AG10803 (cell line): ENCODE measurements at places on chromosomes 1 and 21.

DNA sequence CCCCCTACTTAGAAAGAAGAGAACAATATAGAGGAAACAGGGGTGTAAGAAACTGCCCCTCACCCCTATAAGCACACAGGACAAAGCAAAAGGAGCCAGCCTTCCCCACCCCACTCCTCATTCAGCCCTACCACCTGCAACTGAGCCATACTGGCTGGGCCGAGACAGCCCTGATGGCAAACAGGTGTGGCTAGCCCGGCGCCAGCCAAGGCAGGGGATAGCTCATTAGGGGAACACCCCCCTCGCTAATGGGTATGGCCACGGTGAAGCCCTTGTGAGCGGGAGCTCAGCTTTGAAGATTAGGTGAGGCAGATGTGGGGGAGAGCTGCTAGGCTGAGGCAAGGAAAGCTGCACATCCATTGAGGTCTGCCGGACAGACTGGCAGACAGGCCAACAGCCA lies 65.5 kb downstream of the ERI3 start:
- DNase-seq: no peak

GRCh38 chr1:7077136-7077535 lies 291.9 kb downstream of the CAMTA1 start:
- DNase-seq: no peak

- no peak for DNase-seq
Observed at GRCh38 chr21:18000981-18001686, 182.0 kb upstream of the C21orf91 start.

DNA sequence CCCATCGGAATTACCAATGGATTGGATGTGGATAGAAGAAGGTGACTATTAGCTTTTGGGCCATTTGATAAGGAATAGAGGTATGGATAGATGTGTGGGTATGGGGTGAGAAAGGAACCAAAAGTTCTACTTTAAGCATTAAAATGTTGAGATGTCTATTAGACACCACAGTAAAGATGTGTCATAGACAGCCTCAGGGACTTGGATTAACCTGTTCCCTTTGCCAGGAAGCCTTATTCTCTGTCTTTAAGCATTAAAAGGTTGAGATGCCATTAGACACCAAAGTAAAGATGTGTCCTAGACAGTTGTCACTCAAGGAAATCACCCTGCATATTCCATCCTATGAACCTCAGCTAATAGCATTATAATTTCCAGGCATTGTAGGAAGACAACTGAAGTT lies 11.0 kb upstream of the DENND1B start:
- DNase-seq: no peak

DNA sequence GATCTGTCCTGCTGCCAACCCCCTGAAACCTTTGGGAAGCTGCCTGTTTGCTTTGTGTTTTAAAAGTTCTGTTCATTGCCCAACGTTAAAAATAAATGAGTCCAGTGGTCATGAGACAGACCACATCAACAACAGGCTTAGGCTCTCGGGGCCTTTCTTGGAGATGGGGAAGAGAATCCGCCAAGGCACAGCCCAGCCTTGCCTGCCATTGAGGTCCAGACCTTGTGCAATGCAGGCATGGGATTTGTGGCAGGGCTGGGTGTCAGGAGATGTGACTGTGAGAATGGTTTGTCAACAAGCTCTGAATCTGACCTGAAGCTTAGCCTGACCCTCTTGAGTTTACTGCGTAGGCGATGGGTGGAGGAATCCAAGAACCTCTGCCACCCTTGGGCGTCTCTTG lies 4.2 kb downstream of the SPSB1 start:
- no peak for DNase-seq

GRCh38 chr1:23793018-23793781 lies 2.3 kb downstream of the LYPLA2 start:
- DNase-seq: peak; percentile 34

DNA sequence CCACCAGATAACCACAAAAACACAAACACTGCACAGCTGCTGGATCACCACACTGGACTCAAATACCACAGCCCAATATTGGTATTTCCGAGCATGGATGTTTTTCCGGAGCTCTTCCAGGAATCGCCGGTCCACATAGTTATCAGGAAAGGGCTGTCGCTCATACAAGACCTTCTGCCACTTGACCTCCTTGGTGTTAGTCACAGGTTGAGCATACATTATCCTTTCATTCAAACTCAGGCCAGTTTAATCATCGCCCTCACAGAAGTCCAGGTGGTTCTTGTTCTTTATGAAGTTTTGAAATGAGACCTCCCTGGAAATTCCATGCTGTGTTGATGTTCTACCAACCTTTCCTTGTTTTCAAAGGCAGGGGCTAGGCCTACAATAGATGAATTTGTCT lies 1.5 kb downstream of the PIGC start:
- no peak for DNase-seq

GRCh38 chr1:27940297-27940696 lies 5.5 kb downstream of the SMPDL3B start:
- DNase-seq: peak; percentile 31

DNA sequence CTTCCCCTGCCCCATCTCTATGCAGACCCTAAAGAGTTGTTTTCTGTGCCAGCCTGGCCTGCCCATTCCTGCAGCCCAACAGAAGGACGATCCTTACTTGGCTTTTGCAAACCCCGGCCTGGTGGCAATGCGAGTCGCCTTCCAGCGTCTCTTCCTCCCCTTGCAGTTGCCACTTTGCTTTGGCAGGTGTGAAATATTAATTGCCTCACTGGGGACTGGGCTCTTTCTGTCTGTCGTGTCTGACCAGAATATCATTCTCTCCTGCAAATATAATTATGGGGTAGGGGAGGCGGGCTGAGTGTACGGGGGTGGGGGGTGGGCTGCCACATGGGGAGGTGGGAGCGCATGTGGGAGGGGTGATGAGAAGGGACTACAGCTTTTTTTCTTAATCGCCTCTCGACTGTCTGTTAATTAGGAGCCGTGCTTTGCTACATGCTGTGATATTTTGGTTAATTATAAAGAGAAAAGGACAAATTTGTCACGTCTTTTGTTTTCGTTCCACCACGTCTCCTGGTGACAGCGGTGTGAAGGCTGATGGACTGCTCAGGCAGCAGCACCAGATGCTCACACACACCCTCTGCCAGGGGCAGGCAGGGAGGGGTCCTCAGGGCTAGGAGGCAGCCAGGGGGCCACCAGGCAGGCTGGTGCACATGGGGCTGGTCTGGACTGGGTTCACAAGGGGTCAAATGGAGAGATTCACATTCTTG lies 80.1 kb upstream of the CD34 start:
- DNase-seq: no peak

DNA sequence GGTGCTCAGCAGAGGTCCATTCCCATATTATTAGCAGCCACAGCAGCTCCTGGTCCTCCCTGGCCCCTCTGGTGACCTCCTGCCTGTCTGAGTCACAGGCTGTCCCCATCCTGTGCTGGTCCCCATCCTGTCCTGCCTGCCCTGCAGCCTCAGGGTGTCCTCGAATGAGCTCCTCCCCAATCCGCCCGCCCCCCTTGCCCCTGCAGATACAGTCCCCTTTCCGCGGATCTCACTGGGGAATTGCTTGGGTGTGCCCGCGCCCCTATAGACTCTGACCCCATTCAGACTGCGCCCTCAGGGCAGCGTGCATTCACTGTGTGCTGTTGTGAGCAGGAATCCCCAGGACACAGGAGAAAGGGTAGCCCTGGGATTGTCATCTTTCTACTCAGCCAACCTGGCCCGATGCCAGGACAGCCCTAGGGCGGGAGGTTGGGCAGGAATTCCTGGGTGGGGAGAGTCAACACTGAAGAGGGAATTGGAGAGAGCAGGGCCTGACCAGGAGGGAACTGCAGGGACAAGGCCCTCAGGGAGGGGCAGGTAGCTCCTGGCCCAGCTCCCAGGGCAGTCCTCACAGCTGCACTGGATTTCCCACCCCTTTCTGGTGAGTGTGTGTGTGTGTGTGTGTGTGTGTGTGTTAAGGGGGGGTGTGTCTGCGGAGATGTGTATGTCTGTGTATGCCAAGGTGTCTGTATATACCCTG lies 1.1 kb upstream of the GUCA2A start:
- DNase-seq: no peak

DNA sequence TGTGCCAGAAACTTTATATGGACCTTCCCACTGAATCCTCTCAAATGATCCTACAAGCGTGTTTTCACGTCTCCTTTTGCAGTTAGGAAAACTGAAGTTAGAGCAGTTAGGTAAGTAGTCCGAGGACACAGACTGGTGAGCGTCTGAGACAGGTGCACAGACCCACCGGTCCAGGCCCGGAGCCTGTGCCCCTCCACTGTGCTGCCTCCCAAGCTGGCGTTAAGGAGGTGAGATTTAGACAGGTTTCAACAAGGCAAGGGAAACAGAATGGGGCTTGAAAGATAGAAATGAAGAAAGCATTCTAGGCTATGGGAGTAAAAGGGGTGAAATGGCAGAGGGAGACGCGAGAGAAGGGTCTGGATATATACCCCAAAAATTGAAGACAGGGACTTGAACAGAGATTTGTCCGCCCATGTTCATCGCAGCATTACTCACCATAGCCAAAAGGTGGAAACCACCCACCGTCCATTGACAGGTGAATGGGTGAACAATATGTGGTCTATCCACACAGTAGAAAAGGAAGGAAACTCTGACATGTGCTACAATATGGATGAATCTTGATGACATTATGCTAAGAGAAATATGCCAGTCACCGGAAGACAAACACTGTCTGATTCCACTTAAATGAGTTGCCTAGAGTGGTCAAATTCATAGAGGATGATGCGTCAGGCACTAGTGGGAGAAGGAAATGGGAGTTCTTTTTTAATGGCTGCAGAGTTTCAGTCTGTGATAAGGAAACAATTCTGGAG lies 15.7 kb upstream of the PKP1 start:
- DNase-seq: peak; percentile 63

DNA sequence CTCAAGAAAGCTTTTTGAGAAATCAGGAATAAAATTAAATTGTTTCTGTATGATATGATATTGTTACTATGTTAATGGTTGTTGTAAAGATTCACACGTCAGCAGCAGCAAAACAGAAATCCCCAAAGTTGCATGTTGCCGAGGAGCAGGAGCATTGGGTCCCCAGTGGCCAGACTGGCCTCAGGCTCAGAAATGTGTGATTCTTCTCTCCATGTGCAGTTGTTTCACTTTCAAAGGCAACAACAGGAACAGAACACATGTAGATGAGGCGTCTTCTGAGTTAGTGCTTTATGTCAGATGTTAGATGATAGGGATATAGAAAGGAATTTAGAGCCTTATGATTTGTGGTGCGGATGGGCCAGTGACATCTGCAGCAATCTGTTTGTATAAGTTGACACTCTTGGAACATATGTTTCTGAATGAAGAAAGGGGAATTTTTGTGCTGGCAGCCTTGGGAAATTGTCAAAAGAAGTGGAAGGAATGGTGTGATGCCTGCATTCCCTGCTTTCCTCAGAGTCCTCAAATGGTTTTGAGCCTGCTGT lies 2.1 kb upstream of the TTLL7 start:
- no peak for DNase-seq

DNA sequence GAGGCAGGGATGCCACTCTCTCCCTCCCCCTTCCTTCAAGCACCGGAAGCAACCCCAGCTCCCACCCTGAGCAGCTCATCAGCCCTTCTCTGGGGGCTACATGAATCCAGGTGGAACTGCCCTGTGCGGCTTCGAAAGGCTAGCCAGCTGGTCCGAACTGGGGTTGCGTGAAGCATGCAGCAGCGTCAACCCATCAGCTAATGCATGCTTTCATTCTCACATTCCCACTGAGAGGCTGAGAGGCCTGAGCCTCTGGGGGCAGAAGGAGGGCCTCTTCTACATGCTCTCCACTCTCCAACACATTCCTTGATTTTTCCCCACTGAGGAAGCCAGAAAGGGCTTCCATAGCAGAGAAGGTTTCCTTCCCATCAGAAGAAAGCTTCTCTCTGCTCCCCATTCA lies 5.6 kb downstream of the RXRG start:
- DNase-seq: no peak

GRCh38 chr1:66282343-66282852 lies 251.6 kb upstream of the SGIP1 start:
- DNase-seq: peak; percentile 69

DNA sequence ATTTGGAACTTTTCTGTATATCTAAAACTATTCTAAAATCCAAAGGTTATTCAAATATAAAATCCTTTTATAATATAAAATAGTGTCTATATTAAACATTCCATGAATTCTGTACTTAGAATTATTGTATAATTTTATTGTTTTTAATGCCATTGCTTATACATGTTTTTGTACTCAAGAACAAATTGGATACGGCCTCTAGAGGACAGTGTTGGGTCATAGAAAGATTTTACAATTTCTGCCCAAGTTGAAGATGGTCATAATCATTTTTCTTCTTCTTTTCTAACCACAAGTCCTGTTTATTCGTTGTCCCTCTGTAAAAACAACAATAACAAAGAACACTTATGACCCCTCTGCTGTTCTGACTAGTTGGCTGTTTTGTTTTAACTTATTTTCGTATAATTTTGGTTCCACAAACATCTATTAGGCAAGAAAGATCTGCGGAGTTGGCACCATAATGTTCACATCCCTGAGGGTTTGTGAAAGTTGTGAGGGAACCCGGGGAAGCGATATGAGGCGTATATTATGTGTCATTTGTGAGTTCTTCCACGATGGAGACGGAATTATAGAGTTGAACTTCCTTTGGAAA lies 75.7 kb upstream of the KIF26B start:
- peak; percentile 66 for DNase-seq

- no peak for DNase-seq
Observed at GRCh38 chr1:167694691-167695090, 27.1 kb upstream of the MPZL1 start.

GRCh38 chr1:8873506-8874229 lies 4.8 kb downstream of the ENO1 start:
- peak; percentile 97 for DNase-seq

DNA sequence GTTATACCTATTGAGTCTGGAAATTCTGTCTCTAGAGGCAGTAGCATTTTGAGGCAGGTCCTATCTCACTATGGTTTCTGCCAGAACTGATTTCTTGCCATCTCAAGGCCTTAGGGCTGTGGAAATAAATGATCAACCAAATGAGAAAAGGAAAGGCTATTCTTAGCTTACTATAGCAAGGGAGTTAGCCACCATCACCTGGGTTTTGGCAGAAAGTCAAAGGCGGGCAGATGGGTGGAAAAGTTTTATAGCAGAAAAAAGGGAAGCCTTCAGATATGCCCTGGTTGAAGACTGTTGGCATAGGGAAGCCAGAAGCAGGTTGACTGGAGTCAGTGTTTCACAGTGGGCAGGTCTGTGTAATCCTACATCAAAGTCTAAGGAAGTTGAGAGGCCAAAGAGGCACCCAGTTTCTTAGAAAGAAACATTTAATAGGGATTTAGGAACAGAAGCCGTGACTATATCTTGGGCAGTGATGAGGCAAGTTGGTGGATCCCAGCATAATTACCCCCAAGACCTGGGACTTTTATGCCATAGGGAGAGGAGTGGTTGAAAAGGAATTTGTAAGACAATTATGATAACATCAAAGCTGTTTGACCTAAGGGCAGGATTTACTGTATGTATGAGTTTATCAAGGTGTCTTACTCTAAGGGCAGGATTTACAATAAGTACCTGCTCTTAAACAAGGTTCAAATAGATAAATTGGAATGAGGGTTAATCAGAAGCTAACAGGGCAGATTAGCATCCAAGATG lies 29.7 kb downstream of the CTH start:
- no peak for DNase-seq
